ENCODE measurements at places on chromosomes 3 and 15.

GRCh38 chr15:59549301-59550185 lies 62.0 kb upstream of the GCNT3 start:
- no peak for DNase-seq

DNA sequence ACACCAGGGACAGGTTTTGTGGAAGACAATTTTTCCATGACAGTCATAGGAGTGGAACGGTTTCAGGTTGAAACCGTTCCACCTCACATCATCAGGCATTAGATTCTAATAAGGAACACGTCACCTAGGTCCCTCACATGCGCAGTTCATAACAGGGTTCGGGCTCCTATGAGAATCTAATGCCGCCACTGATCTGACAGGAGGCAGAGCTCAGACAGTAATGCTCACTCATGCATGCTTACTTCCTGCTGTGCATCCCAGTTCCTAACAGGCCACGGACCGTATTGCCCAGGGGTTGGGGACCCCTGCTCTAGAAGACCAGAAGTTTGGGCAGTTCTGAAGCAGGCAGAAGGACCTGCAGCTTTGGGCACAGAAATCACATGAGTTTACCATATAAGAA lies 61.5 kb downstream of the MYO1E start:
- DNase-seq: no peak

- no peak for DNase-seq
Observed at GRCh38 chr15:66476535-66476934, 21.0 kb downstream of the SNAPC5 start.

DNA sequence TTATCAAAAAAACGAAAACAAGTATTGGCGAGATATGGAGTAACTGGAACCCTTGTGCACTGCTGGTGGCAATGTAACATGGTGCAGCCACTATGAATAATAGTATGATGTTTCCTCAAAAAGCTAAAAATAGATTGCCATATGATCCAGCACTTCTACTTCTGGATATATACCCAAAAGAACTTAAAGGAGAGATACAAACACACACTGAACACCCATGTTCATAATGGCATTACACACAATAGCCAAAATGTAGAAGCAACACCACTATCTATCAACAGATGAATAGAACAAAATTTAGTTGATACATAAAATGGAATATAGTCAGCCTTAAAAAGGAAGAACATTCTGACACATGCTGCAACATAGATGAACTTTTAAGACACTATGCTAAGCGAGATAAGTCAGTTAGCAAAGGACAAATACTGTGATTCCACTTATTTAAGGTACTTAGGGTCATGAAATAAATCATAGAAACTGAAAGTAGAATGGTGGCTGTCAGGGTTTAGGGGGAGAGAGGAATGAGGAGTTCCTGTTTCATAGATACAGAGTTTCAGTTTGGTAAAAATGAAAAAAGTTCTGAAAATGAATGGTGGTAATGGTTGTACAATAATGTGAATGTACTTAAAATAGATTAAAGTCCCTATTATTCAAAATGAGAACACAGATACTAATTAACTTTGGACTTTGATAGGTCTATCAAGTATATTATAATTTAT lies 59.4 kb upstream of the IMPG2 start:
- no peak for DNase-seq

- no peak for DNase-seq
Observed at GRCh38 chr15:29014493-29014892, 128.7 kb downstream of the APBA2 start.

- DNase-seq: no peak
Observed at GRCh38 chr15:39193611-39194010, 387.3 kb upstream of the THBS1 start.

DNA sequence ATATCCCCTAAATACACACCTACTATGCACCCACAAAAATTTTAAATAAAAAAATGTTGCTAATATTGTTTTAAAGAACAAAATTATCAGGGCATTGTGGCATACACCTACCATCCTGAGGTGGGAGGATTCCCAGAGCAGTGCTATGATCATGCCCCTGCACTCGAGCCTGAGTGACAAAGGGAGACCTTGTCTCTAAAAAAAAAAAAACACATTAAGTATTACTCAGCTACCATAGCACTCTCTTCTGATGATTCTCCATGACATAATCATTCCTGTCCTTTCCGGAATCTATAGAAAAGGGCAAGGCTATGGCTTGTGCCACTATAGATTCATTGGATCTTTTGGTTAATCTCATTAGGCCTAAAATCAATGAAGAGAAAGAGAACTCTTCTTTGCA lies 77.4 kb downstream of the ACAP2 start:
- no peak for DNase-seq

DNA sequence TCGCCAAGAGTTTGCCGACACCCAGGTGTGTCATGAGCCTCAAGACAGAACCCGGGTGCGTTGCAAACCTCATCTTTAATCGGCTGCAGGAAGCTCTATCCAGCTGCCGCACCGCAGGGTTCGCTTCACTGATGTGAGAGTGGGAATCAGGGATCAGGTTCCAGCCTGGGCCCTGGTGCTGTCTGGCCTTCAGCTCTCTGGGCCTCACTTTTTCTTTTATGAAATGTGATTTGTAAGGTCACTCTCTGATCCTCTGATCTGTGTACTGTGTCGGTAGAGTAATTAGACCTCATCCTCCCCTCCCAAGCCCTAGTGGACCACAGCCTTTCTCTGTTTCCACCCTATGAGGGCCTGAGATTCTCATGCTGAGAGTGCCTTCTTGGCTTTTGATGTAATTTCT lies 202.8 kb upstream of the UBE2E1 start:
- no peak for DNase-seq

DNA sequence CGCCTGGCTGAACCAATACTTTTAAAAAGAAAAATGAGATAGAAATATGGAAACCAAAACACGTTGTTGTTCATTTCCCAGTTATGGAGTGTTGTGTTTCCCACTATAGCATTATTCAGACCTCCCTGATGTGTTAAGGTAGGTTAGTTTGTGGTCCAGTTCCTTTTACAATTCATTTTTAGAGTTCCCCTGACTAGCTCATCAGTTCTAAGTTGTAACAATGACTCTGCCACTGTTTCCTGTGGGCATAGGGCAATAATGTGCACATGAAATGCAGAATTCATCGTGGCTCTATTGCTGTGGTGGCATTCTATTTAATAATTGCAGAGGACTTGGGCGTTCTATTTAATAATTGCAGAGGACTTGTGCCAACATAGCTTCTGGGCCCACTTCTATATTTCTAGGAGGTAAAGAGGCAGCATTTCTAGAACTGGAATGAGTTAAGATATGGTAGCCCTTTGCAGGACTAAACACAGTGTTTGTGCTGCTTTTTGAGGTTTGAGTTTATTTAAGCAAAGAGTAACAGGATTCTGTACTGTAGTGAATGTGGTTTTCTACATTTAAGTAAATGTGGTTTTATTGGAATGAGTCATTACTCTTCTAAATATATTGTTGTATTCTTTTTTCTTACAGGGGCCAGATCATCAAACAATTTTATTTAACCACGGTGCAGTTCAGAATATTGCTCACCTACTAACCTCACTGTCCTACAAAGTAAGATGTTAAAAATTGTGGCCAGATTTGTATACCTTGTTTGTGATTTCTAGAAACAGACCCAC lies 47.5 kb downstream of the ARMC8 start:
- peak; percentile 8 for DNase-seq

All from fibroblast of skin of left quadriceps (primary cell).